Hippocampal formation (tissue), 2 donors: ENCODE measurements at places on chromosomes 5 and 9.

GRCh38 chr9:129832982-129833381, 2.1 kb downstream of the C9orf78 start:
- DNase-seq = no peak

- DNase-seq = no peak
Observed at GRCh38 chr5:113166852-113167366, 190.3 kb downstream of the DCP2 start.

- no peak for DNase-seq
Observed at GRCh38 chr9:120376101-120376500, 203.9 kb downstream of the CDK5RAP2 start.

DNA sequence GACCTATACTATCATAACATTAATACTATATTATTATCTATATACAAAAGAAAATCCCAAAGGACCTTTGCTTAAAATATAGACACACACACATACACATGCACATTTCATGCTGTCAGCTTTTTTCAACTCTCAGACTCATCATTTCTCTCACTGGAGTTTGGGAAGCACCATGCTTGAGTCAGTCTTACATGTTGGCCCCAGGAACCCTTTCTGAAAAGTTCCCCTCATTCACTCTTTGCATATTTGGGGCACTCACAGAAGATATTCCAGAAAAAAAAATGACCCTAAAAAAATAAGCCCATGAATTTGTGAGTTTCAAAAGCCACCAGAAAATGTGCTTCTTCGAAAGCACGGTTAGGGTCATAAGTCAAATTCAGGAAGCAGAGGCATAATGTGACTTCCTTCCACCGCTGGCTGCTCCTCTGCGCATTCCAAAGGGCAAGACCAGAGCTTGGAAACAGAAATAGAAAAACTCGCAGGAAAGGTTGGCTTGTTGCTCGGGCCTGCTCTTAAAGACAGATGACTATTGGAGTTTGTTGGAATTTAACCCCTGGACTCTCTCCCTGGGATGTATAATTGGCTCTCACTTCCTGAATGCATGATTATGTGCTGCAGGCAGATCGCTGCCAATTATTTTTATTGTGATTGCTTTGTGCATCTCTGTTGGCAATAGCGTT, 129.7 kb upstream of the IQGAP2 start:
- no peak for DNase-seq

DNA sequence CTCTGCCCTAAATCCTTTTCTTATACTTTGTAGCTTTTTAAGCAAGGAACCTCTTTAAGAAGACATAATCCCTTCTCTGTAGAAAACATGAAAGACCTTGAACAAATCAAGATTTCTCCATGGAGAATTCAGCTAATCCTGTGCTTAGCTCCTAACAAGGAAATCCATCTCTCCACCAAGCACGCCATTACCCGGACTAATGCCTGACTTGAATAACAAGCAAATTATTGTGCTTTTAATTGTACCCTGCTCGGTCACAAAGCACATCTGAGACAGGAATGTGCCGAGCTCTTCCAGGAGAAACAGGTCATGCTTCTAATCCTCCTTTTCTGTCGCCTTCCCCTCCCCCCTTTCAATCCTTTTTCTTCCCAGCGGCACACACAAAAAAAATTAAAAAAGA, 141.3 kb downstream of the PSAT1 start:
- no peak for DNase-seq

DNA sequence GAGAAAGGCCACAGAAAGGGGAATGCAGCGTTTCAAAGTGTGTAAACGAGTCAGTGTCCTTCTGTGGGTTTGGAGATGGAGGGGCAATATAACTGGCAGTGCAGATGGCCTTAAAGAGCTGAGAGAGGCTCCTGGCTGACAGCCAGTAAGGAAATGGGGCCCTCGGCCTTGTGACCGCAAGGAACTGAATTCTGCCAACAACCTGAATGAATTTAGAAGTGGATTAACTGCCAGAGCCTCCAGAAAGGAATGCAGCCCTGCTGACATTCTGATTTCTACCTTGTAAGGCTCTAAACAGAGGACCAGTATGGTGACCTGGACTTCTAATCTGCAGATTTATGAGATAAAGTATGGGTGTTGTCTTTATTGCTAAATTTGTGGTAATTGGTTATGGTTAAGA, 17.5 kb upstream of the NREP start:
- no peak for DNase-seq

GRCh38 chr9:1008216-1008615, 31.8 kb downstream of the DMRT3 start:
- DNase-seq = no peak

DNA sequence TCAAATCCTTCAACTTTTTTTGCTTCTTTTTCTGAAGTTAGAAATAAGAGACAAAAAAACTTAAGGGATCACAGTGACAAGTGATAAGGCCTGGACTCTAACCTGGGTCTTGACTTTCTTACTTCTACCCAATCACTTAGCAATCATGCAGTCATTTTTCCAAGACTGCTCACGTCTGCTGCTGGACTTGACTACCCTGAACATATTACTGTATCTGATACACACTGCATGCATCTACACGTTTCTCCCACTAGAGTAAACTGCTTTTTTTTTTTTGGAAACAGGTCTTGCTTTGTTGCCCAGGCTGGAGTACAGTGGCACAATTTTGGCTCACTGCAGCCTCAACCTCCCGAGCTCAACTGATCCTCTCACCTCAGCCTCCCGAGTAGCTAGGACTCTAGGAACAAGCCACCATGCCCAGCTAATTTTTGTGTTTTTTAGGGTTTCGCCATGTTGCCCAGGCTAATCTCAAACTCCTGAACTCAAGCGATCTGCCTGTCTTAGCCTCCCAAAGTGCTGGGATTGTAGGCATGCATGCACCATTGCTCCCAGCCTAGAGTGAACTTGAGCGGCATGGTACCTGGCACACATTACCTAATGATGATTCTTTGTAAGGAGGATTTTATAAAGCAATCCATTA, 7.4 kb downstream of the PLIN2 start:
- DNase-seq = no peak

DNA sequence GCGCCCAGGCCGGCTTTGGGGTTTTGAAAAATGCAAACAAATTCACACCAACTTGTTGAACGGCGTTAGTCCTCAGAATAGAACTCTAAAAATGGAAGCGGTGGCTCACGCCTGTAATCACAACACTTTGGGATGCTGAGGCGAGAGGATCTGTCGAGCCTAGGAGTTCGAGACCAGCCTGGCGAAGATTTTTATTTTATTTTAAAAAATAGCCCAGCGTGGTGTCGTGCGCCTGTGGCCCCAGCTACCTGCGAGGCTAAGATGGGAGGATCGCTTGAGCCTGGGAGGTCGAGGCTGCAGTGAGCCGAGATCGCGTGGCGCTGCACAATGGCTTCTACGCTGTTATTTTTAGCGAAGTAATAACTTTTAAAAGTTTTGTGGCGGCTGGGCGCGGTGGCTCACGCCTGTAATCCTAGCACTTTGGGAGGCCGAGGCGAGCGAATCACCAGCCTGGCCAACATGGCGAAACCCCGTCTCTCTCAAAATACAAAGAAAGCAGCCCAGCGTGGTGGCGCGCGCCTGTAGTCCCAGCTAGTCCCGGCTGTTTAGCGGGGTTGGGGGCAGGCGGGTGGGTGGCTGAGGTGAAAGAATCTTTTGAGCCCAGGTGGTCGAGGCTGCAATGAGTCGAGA, 694 bp upstream of the PLIN2 start:
- no peak for DNase-seq

DNA sequence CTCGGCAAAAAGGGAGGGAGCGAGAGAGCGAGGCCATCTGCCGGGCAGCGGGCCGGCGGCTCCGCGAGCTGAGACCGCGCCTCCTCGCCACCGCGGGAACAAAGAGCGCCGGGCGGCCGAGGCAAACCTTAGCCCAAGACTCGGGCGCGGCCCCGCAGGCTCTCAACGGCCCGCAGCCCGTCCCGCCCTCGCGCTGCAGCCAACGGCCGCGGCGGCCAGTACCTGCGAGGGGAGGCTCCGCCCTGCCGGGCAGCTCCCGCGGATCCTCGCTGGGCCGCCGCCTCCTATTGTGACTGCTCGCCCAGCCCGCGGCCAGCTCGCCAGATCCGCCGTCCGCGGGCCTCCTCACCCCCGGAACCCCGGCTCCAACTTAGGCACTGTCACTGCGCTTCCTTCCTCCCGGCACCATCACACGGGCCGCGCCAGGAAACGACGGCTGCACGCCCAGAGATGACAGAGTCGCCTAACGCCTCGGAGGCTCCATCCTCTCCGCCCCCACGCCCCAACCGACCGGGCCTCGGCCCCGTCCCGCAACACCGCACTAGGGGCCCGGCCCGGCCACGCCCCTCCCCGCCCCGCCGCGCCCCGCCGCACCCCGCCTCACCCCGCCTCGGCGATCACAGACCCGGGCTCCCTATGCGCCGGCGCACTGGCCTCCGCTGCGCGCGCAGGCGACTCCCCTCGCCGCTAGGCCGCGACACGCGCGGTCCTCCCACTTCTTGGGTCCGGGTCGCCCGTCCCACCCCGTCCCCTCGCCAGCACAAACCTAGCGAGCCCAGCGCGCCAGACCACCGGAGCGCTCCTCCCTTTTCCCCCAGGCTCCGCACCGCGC, 479 bp upstream of the RNF38 start:
- DNase-seq = peak; percentile 85

GRCh38 chr9:86980802-86981201, 33.5 kb upstream of the GAS1 start:
- no peak for DNase-seq

GRCh38 chr9:70802206-70802605, 319.2 kb downstream of the TRPM3 start:
- DNase-seq = no peak

- DNase-seq = peak; percentile 0
Observed at GRCh38 chr5:42005561-42006153, 80.6 kb downstream of the FBXO4 start.

- DNase-seq = no peak
Observed at GRCh38 chr5:82387819-82388166, 109.6 kb upstream of the RPS23 start.

DNA sequence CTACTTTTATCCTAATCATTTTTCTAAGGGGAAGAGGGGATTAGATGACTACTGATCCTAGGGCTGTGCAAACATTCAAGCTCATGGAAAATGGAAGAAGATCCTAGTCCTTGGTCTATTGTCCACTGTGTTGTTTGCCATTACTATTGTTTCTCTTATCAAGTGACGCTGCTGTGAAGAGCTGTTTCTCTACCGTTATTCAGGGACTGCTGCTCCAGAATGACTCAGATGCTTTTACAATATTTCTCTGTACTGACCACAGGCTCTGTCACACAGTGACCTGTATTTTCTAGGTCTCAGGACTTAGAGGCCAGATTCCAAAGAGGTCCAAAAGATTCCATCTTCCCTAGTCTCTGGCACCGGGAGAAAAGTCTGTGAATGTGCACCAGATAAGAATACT, 159.5 kb upstream of the CHD1 start:
- no peak for DNase-seq

DNA sequence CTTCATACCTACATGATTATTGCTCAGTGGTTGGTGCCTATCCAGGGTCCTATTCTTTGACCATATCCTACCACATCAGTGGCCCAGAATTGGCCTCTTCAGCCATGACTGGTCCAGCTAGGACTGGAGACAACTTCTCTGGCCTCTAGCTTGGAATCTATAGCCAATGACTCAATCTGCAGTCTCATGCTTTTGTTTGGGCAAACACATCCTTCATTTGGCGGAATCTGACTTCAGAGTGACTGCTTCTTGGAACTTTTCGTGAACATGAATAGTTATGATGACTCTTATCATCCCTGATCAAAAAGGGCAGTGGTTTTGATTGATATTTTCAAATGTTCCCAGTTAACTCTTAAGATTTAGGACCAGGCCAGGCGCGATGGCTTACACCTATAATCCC, 134.1 kb downstream of the PAPPA start:
- no peak for DNase-seq

DNA sequence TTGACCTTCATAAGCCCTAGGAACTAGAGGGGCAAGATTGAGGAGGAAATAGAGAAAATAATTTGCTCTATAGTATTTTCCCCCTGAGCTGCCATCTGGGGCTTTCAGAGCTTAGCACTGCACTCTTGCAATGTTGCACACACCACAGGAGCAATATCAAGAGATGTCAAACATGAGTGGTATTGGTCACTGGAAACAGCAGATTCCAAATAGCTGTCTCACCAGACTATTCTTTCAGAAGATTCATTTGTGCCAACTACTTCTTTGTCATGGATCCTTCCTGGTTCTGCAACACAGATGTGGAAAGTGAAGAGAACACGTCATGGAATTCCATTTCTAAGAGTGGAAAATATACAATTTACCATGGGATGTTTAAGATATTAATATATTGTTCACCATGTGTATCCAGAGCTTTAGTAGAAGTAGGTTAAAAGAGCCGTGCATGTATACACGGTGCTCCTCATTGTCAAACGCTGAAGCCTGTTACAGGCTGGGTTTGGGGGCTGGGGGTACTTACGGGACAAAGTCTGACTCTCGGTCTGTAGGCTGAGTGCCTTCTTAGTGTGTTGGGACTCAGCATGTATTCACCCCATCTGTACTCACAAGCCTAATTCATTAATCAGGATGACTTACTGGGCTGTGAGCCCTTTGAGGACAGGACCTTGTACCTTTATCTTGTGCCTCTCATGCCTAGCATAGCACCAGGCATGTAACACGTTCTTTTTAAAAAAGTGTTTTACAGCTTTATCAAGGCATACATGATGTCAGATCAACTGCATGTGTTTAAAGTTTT, 31.4 kb upstream of the GDNF start:
- no peak for DNase-seq

DNA sequence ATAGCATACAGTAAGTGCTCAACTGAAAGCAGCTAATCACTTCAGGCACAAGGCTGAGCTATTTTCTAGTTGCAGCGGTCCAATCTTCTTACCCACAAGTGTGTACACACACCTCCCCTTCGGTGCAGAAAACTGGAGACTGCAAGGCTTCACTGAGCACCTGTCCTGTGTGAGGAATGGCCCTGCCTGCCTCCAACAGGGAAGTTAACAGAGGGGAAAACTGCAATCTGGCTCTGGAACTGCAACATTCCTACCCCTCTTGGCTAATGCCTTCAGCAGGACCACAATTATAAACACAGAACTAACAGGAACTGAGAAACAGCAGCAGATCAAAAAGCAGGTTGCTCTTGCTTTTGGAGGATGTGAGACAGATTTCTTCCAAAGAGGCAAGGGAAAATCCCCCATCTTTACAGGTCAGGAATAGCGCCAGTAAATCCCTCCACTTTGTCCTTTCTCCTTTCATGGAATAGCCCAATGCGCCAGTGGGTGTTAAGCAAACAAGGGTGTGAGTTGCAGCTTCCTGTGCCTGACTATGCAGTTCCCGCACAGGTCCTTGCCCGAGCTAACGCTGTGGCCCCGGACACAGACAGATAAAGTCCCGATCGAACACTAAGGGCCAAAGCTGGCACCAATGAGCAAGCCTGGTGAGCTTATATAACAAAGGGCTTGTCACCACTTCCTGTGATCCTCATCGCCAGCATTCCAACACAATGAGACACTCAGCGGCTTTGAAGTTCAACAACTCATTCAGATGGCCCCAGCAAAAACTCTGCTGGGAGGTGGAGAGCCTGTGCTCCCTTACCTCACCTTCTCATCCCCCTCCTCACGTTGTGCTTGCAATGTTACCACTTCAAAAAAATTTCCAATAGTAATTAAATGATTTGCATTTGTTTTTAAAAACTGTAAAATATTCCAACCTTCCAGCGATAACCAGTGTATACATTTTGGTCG, 21.5 kb downstream of the SHB start:
- peak; percentile 41 for DNase-seq

GRCh38 chr5:113336975-113337374, 97.8 kb downstream of the TSSK1B start:
- peak; percentile 9 for DNase-seq
